Activated T-cell treated with anti-CD3 and anti-CD28 coated beads for 24 hours (primary cell): ENCODE measurements at places on chromosomes 16 and 17.
A peak's percentile ranks its signal among the peaks of the same experiment; 100 is the strongest.

DNA sequence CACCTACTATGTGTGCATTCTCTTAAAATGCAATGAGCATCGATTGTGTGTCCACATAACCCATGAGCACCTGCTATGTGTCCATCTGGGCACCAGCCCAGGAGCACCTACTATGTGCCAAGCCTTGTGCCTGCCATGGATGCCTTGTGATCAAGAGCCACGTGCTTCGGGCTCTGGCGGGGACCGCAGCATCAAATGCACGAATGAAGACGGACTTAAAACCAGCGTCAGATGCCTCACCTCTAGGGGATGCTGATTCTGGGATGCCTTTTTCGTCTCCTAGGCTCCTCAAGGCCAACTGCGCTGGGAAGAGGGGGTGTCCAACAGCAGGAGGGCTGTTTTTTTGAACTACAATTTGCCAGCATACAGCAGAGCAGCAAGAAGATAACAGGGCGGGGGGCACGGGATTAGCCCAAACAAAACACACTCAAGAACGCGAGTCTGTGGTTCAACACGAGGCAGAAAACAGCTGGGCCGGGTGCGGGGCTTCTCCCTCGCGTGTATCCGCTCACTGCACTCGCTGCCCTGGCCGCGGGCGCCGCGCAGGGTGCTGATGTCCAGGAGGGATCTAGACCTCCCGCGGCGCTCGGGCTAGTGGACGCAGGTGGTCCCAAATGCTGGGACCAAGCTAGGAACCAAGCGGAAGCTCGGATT lies 1.2 kb upstream of the GLIS2 start:
- no peak for DNase-seq

DNA sequence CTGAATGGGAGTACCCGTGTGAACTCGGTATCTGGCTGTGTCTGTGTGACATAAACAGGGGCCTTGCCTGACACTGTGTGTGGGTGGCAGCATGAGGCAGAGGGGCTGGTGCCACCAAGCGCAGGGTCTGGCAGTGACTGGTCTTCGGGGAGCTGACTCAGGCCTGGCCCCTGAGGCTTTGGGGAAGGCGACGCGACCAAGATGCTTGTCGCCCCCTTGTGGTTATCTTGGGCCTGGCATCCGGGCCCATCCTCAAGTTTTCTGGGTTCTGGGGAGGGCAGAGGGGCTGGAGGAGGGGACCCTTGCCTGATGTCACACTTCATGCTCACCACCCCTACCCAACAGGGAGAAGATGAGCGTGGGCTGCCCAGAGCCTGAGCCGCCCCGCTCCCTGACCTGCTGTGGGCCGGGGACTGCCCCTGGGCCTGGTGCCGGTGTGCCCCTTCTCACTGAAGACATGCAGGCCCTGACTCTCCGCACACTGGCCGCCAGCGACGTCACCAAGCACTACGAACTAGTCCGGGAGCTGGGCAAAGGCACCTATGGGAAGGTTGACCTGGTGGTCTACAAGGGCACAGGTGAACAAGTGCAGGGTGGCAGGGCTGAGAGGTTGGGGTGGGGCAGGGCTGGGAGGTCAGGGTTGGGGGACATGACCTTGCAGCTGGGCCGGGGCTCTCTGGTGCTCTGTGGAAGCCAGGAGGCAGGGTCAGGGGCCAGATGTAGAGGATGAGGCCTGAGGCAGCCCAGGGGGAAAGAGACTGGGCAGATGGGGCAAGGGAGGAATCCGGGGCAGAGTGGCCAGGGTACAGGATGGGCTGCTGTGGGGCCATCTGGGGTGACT lies 24.9 kb downstream of the SBK1 start:
- DNase-seq, result peak; percentile 67

GRCh38 chr16:79754501-79754900 lies 154.0 kb upstream of the MAF start:
- DNase-seq, result no peak

- DNase-seq, result peak; percentile 67
Observed at GRCh38 chr17:3796110-3796821, 4.7 kb downstream of the ITGAE start.

DNA sequence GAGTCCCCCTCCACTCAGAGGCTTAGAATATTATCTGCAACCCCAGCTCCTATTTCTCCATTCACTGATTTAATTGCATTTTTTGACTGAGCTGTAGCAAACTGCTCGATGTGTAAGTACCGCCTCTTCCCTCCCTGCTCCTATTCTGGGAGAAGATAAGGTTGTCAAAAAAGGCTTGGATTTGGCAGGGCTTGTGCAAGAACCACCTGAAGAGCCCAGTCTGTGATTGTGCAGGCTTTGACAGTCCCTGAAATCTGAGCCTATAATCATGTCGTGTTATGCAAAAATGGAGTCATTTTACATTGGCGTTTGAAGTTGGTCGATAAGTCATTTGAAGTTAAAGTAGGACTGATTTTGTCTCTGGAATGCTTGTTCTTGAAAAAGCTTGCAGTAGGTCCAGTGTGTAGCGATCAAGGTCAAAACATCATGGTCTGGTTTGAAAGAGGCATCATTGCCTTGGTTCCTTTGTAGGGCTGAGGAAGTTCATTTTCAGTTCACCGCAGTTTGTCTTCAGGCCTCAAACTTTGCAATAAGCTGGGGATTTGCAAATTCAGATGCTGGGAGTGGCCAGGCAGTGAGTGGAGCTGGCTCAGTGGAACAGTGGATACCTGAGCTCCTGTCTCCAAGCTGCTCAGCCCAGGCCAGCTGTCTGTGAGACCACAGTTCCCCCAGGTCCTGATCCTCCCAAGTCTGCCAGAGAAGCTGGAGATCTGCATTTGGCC lies 68.8 kb downstream of the KATNIP start:
- no peak for DNase-seq

DNA sequence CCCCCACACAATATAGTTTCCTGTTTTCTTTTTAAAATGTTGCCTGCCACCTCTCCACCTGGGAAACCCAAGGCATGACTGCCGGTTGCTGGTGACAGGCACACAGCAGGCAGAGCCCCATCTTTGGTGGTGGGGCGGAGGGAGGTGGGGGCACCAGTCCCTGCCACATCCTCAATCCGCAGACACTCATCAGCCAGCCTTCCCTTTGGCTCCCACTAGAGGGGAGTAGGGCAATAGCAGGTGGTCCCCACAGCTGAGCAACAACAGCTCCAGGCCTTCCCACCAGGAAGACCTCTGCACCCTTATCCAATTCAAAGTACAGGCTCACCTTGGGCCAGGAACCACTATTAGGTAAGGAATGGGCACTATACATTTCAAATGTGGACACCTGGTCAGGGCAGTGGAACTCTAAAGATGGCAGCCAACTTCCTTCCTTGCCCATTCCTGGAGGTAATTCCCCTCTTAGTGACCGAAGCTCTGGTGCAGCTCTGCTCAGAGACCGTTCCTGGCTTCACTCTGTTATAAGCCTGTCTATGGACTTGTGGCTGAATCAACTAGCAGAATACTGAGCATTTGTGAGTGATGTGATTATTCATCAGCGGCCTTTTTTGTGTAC lies 13.9 kb downstream of the RECQL5 start:
- DNase-seq, result peak; percentile 11

GRCh38 chr17:58503866-58504265 lies 10.6 kb downstream of the MTMR4 start:
- no peak for DNase-seq

DNA sequence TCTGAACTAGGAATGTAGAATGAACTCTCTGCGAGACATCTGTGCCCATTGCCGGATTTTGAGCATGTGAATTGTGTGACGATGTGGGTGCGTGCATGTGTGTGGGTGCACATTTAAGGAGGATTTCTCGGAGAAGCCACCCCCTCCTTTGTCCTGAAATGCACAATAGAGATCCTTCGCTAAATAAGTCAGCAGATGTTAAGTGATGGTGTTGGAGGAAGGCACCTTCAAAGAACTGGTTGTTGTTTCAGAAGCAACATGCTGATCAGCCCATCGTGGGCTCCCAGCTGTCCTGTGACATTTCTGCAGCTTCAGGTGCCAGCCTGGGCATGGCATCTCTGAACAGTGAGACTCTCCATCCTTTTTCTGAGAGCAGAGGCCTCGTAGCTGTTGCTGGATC lies 194.9 kb downstream of the MSI2 start:
- no peak for DNase-seq

DNA sequence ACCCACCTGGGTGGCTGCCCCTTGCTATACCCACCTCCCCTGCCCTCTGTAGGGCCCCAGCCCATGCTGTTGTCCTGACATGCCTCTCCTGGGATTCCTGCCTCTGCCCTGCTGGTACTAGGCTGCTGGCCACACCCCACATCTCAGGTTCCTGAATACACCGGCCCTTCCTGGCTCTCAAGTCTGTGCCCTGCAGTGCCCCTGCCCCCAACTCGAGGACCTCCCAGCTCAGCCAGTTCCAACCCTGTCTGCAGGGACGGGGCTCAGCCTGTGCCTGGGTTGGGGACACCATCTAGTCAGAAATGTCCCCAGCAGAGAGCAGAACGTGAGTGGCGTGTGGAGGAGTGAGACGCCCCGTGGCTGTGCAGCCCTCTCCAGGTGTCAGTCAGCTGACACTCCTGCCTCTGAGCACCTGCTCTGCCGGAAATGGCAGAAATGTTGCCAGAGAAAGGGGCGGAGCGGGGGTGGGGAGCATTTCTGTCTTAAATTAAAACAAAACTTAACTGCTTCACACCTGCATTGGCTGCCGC lies 28.7 kb downstream of the ACSF3 start:
- DNase-seq, result no peak

GRCh38 chr16:70476272-70477020 lies 22.1 kb downstream of the FCSK start:
- peak; percentile 36 for DNase-seq

GRCh38 chr17:75059369-75060345 lies 12.6 kb downstream of the KCTD2 start:
- DNase-seq, result no peak

DNA sequence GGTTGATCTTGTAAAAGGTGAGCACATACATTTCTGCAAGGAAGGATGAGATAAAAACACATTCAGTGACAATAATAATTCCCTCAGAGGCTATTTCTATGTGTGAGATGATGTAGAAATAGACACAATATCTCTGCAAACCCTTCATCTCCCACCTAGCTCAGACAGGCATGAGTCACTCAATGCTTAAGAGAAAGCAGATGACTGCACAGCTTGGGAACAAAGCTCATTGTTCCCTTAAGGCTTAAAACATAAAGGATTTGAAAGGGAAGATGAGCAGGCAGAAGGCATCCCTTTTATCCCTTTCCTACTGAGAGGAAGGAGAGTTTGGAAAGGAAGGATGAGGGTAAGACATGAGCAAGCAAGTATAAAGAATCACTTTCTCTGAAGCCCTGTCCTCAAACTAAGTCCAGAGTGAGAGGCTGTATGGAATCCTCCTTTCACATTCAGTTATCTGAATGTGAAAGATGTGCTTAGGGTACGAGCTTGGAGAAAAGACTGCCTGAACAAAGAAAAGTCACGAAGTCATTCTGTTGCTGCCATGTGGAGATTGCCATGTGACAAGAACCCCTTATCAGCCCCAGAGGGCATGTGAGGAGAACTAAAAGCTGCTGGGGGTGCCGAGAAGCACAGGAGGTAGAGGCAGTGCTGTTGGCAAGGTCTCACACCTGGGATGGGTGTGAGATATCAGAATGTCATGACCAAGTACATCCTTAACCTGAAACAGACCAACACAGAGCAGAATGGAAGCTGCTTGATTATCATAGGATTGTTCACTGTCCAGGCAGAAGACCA lies 58.2 kb downstream of the CNTNAP4 start:
- no peak for DNase-seq

DNA sequence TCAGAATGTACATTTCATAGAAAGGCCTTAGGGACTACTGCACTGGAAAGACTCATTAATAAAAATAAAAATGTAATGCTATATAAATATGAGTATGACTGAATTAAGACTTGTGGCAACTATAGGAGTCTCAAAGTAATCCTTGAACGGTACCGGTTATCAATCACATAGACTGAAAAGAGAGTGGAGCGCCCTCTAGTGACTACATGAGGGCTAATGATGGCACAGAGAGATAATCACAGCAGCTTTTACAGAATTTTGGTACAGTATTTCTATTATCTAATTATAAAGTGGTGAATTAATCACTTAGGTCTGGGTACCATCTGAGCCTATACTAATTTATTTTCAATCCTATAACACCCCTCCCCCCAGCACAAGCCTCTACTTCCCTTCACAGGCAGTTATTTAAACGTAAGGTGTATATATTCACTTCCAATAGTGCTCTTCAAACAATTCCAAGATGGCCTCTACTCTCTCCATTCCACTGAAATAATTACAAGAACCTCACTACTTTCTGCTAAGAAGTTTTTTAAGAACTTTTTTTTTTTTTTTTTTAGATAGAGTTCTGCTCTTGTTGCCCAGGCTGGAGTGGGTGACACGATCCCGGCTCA lies 40.7 kb upstream of the ANKFY1 start:
- DNase-seq, result peak; percentile 30

DNA sequence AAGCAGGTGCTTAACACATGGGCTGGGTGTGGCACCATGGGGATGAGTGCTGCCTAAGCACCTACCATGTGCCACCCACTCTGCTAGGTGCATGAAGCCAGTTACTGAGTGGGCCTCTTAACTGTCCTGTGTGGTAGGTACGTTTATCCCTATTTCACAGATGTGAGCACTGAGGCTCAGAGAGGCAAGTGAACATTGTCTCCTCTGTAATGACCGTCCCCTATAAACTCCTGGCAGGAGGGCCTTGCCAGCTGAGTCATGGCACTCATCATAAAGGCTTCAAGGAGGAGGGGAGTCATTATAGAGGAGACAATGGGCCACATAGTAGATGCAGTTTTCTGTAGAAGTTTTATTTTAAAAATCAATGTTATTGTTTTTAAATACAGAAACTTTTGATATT lies 79.1 kb downstream of the RAB11FIP4 start:
- no peak for DNase-seq

DNA sequence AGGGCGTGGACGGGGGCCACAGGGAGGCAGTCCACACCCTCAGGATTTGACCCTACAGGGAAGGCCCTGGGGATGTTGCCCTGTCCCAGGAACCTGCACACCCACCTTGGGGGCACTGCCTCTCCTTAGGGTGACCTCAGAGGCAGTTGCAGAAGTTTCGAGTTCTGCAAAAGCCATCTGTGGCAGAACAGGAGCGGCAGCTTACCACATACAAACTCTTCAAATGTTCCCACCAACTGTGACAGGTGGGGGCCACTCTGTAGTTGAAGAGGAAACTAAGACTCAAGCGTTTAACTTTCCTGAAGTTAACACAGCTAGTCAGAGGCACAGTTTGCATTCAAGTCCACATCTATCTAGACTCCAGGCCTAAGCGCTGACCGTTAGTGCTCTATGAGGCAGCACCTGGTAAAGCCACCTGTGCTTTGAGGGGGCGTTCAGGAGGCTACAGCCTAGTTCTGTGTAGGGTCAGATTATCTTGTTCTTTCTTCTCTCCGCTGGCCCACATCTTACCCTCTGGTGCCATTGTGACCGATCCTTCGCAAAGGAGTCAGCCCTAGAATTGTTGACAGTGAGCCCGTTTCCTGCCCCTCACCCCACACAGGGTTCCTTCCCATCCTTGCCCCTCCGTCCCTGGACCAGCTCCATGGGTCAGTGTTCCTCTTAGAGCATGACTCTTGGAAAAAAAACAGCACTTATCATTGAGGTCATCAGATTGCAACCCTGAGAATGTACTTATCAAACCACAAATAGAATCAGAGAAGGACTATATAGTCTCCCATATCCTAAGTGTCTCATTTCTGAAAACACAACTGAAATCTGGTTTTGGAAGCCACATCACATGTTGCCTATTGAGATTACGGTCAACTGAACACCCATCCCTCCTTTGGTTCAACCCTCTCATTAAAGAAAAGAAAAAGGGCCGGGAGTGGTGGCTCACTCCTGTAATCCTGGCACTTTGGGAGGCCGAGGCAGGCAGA lies 45.4 kb downstream of the CDH1 start:
- no peak for DNase-seq

GRCh38 chr17:42841975-42842685 lies 2.2 kb upstream of the AOC2 start:
- no peak for DNase-seq
